Activated T-cell treated with anti-CD3 and anti-CD28 coated beads for 1 hour (primary cell): ENCODE measurements at places on chromosomes 16 and 17.
A peak's percentile ranks its signal among the peaks of the same experiment; 100 is the strongest.

GRCh38 chr16:49682577-49683165 is 173.2 kb downstream of the ZNF423 start:
- DNase-seq = no peak

DNA sequence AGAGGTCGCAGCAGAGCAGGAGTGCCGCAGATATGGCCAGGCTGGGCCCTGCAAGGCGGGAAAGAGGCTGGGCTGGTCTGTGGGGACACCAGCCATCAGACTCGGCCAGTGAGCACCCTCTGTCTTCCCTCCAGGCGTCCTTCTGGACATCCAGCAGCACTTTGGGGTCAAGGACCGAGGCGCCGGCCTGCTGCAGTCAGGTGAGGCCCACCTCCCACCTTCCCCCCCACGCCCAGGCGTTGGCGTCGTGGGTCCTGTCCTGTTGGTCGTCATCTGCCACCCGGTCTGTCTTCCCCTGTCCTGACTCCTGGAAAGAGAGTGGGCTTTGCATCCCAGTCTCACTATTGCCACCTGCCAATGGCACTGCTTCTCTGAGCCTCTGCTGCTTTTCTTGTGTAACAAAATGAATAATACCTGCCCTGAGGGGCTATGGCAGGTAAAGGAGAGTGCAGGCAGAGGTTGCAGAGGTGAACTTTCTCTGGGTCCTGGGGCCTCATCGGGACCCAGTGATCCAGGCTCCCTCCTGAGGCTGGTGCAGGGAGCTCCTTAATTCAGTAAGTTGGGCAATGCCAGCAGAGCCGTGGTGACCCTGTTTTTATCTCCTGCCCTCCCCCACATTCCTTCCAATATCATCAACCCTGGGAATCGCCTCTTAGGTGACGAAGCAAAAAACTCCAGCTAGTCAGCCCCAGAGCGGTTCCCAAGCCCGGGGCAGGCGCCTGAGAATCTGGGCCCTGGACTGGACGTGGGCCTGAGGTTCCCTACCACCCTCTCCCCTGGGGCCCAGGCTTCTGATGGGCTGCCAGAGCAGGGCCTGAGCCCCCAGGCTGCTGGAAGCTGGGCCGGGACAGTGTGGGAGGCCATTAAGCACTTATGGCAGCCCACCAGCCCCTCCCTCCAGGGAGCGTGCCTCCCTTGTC is 14.7 kb downstream of the SPNS2 start:
- DNase-seq = no peak

DNA sequence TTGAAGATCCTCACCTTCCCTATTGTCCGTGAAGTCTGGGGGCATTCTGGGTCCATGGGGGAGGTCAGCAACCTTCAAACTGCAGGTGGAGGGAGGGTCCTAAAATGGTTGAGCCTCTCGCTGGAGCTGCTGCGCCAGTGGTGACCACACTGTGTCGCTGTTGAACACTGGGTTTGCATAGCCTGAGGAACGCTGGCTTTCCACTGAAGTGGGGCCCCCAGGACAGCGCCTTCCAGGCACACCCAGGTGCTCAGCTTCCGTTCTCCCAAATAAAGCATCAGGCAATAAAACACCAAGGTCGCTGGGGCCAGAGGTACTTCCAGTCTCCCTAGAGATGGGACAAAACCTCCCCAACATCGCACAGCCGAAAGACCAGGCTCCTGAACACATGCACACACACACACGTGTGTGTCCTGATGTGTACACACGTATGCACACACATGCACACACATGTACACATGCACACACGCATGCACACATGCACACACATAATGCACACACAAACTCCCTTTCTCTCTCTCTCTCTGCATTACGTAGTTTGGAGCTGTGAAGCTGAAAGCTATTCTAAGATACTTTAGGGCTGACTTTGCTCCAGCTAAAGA is 120.6 kb downstream of the IRF8 start:
- DNase-seq = no peak

DNA sequence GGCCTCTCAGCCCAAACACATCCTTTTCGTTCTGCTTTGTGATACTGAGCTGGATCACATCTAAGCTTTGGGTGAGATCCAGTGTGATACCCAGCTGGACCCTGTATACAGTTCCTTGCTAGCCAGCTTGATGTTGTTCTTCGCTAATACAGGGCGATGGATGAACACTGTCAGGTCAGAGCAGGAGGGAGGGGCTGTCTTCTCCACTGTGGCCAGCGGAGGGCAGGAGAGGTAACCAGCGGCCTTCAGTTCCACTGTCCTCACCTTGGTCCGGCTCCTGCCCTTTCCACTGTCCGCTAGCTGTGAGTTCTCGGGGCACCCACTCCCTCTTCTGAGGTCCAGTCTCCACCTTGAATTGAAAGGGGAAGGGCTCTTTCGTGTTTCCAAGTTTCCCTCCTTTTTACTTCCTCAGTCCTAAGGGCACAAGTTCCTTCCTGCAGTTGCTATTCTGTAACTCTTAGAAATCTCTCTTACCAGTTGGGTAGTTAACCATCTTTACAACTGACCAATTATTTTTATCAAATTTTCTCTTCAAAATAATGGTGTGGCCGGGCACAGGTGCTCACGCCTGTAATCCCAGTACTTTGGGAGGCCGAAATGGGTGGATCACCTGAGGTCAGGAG is 3.0 kb upstream of the ZNF213 start:
- no peak for DNase-seq

- DNase-seq = no peak
Measured at GRCh38 chr17:75897160-75898019, 639 bp upstream of the TRIM65 start.

- no peak for DNase-seq
Measured at GRCh38 chr16:77645764-77646163, 76.5 kb upstream of the NUDT7 start.

DNA sequence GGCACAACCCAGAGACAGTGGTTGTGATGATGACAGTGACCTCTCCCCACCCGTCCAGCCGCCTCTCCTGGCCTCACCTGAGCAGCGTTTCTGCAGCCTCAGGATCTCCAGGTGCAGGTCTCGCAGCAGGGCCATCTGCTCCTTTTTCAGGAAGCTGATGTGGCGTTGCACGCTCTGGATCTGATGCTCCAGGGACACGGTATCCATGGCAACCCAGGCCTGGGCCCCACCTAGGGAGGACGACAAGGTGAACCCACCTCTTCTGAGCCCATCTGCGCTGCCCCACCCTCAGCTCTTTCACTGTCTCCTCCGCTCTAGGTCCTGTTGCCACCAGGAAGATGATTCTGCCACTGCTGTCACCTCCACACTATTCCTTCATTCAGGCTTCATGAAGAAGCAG is 14.5 kb downstream of the CCDC92B start:
- no peak for DNase-seq

DNA sequence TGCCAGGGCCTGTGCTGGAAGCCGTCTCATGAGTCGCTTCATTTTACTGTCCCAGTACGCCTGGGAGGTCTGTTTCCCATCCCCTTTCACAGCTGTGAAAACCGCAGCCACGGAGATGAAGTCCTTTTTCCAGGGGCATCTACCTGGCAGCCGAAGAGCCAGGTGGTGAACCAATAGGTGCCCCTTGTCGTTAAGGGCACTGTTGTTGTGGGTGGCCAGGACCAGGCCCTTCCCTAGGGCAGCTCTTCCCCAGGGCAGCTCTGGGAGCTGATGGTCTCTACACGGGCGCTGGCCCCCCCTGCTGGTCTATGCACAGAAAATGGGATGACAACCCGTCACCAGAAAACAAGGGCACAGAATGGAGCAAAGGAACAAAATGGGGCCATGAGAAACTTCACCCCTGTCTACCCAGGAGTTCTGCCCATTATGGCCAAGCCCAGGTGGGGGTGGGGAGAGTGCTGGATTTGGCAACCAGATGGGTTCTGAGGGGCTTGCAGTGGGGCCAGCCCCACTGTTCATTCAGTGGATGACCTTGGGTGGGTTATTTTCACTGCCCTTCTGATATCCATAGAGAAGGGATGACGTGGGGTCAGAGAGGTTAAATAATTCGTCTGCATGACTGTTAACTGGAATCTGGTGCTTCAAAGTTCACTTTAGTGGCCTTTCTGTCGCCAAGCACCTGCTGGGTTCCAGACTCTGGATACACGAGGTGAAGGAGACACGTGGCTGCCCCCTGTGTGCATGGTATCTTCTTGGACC is 11.5 kb downstream of the RMI2 start:
- peak; percentile 51 for DNase-seq

GRCh38 chr17:17075125-17075781 is 33.0 kb downstream of the MPRIP start:
- DNase-seq = no peak

- no peak for DNase-seq
Measured at GRCh38 chr17:82388922-82389283, 17.3 kb downstream of the UTS2R start.

- no peak for DNase-seq
Measured at GRCh38 chr17:53633856-53634255, 188.9 kb upstream of the KIF2B start.
